GM04504 (cell line): ENCODE measurements at places on chromosomes 12 and 14.

- peak; percentile 50 for DNase-seq
Measured at GRCh38 chr12:53047221-53048032, 2.4 kb upstream of the TNS2 start.

GRCh38 chr14:34750670-34751069, 36.3 kb upstream of the CFL2 start:
- DNase-seq, result peak; percentile 15

DNA sequence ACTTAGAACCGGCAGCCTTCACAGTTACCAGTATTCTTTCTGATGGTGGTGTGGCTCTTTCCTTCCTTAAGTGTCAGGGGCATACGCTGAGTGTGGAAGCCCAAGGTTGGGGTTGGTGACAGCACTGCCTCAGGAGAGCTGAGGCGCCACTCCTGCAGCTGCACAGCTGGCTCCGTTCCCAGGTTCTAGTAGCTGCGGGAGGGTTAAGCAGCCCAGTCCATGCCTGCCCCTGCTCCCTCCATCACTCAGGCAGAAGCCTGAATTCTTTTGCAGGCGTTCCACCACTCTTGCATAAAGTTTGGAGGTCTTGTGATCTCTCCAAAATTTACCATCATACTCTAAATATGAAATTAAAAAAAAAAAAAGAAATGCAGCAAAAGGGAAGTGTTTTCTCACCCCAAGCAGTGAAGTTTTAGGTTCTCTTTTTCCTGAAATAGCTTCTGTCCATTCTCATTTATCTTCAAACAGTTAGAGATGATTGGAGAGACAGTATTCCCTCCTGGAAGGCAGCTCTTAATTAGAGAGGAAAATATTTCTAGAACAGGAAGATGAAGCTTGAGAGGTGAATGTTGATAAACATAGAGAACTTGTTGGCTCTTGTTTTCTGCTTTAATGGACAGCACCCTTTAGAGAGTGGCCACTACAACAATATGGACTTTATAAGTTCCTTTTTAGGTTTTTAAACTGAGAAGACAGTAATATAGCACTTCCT, 136.1 kb downstream of the FGD4 start:
- DNase-seq, result no peak

GRCh38 chr12:93524386-93525133, 47.9 kb upstream of the SOCS2 start:
- no peak for DNase-seq

DNA sequence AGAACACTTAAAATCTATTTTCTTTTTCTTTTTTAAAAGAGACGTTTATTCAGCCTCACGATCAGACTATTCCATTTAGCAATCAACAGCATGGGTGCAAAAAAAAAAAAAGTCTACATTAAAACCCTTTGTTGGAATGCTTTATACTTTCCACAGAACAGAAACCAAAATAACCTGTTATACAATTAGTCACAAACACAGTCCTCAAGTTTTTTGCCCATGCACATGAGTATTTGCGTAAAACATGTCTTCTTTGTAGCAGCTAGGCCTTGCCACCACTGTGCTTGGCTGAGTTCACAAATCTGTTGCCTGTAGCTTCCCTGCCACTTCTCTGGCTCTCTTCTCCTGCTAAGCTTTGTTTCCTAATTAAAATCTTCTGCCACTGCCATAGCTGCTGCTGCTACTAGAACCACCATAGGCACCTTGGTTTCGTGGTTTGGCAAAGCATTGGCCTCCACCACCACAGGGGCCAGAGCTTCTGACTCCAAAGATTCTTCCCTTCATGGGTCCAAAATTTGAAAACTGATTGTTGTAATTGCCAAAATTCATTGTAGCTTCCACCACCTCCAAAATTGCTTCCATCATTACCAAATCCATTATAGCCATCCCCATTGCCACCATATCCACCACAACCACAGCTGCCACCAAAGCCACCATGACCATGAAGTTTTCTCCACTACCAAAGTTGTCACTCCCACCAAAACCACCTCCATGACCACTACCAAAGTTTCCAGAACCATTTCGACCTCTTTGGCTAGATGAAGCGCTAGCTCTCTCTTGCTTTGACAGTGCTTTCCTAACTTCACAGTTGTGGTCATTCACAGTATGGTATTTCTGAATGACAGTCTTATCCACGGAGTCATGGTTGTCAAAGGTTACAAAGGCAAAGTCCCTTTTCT, 38.1 kb downstream of the KLRG1 start:
- DNase-seq, result no peak

GRCh38 chr12:49339464-49339861, 2.5 kb upstream of the C1QL4 start:
- no peak for DNase-seq

GRCh38 chr14:67556671-67557070, 23.6 kb downstream of the PLEKHH1 start:
- DNase-seq, result no peak

- DNase-seq, result no peak
Measured at GRCh38 chr12:31118347-31119191, 44.9 kb downstream of the DDX11 start.

GRCh38 chr12:104212516-104212915, 3.1 kb upstream of the TXNRD1 start:
- DNase-seq, result no peak

DNA sequence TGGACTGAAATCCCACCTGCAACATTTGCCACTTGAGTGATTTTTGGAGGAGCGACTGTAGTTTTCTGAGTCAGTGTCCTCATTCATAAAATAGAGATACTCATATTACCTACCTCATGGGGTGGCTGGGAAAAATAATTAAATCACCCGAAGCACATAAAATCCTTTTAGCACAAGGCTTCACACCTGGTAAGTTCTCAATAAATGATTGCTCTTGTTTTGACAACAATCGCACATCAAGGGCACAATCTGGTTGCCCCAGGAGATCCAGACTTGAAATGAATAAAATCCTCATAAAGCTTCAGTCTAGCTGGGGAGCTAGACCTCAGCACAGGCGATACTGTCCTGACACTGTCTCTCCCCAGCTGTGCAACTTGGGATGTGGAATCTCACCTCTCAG, 76.0 kb upstream of the CCDC60 start:
- DNase-seq, result no peak

GRCh38 chr12:124636138-124636978, 68.9 kb upstream of the NCOR2 start:
- DNase-seq, result peak; percentile 47

- DNase-seq, result no peak
Measured at GRCh38 chr14:83253870-83254269, 1720.2 kb upstream of the SEL1L start.

GRCh38 chr12:62215506-62215905, 44.7 kb upstream of the USP15 start:
- DNase-seq, result no peak

DNA sequence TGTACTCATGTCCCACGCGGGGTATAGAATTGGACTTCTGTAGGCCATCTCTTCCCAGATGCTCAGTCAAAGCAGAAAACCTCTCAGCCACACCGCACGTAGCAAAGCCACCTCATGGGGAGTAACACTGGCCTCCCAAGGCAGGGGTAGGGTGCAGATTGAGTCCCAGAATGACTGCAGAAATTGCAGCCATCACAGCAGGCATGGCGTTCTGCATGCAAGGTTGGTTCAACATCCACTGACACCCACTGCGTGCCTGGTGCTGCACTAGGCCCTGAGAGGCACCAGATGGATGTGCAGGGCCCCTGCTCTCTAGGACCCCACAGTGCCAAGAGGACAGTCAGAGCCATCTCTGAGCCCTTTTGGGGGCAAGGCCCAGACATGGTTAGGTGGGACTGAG, 39.9 kb downstream of the RAB35 start:
- no peak for DNase-seq

DNA sequence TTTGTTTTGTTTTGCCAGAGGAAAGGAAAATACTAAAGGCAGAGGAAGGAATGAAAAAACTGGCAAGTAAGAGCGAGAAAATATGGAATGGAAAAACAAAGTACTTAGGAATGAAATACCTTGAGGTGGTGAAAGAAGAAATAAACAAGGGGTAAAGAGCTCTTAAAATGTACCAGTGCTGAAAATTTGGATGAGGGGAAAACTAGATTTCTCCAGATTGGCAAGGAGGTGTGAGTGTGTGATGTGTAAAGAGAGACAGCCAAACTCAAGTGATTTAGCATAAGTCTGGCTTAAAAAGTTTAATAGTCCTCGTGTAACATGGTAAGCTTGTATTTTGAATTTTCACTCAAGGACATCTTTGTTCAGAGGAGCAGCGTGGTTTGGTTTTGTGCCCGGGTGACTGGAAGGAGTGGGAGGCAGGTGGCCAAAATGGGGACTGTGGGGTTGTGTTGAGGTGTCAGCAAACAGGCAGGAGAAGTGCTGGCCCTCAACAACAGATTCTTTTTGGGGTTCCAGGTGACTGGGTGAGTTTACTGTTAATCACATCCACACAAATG, 102.7 kb downstream of the DACT1 start:
- DNase-seq, result no peak

DNA sequence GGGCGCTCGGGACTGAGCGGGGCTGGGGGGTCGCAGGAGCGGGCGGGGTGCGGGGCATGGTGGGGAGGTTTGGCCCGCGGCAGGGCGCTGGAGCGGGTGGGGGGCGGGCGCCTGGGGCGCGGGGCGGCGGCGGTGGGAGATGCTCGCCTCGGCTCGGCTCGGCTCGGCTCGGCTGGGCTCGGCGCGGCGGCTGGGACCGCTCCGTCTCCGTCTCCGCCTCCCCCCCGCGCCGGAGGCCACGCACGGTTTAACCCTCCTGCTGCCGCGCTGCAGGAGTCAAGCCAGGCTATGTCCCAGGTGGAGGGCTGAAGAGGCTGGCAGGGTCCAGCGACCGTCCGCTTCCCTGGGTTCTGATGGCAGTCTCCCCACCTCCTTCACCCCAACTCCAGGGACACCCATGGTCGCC, at the start of gene PIANP:
TSS of gene PIANP (minus strand) at position 170 of the 406 bp plus-strand sequence. CDS start 2,754 bp downstream, outside the sequence.
- DNase-seq, result no peak

DNA sequence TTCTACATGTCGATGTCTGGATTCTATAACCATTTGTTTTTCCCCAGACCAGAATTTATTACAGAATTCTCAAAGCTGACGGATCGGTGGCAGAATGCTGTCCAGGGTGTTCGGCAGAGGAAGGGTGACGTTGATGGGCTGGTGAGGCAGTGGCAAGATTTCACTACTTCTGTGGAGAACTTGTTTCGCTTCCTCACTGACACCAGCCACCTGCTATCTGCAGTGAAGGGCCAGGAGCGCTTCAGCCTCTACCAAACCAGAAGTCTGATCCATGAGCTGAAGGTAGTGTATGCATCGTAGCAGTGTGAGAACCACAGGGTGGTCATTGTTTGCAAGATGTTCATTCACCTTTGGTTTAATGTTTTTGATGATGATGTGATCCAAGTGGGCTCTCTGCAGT, 124.0 kb downstream of the ESR2 start:
- no peak for DNase-seq

DNA sequence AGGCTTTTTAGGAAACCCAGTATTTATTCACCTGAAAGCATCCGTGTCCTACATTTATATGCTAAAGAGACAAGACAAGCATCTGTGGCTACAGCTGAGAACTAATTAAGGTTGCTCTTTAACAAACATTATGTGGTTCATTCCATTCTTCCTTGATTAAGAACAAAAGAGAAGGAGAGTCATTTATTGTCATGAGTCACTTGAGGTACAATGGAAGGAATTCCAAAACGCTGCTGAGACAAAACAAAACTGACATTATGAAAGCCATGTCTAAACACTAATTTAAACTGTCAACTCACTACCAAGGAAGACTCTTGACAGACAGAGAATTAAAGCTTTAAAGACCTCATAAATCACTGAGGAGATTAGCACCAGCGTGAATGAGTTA, 214.4 kb downstream of the BMP4 start:
- DNase-seq, result no peak
